ENCODE measurements at places on chromosomes 4 and X.
A peak's percentile ranks its signal among the peaks of the same experiment; 100 is the strongest.

GRCh38 chr4:86451560-86452330 lies 91.9 kb upstream of the MAPK10 start:
- peak; percentile 20 for DNase-seq

DNA sequence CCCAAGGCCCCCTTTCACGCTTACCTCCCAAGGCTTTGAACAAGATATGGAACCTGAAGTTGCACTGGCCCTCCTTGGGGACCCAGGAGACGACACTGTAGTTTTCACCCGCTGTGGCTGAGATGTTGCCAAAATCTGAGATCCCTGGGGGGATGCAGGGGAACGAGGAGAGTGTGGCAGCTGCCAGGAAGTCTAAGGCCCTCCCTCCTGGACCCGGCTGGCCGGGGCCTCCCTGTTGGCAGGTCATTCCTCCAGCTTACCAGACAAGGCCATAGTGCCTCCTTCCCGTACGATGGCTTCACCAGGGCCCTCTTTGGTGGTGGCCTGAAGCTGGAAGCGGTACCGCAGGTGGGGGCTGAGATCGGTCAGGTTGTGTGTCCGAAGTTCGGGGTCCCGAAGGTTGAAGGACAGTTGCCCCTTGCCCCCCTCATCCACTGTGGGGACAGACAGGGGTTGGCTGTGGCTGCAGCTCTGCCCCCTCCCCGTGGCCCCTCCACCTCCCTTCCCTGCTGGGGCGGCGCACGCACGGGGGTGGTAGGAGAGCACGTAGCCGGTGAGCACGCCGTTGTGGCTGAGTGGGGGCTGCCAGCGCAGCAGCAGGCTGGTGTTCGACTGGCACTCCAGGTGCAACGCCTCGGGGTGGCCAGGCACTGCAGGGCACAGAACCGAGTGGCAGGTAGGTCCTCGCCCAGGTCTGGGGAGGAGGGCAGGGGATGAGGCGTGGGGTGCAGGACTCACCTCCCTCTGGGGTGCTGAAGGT lies 21.2 kb downstream of the L1CAM start:
- no peak for DNase-seq

GRCh38 chr4:72283357-72283756 lies 251.6 kb downstream of the NPFFR2 start:
- no peak for DNase-seq

DNA sequence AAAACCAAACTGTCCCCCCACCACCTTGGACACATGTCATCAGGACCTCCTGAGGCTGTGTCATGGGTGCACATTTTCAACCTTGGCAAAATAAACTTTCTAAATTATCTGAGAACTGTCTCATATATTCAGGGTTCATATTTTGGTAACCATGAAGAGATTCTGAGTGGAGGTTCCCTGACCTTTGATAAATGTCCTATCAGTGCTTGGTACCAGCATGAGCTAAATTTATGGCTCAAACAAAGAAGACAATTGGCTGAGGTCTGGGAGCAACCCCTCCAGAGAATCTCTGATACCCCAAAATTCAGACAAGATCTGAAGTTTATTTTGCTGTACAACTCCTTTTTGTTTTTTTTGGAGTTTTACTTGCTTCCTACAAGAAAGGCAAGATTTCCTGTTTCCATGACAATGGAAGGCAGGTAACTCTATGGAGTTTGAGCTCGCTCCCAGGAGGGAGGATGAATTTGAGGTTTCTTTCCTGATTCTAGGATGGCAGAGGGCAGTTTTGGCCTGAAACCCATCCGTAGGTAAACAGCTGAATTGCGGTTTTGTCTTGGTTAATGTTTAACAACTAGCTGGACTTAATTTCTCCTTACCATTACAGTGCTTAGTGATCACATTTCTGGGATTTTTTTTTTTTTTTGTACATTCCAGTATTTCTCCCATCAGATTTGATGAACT lies 14.5 kb downstream of the UGT2B15 start:
- no peak for DNase-seq

- no peak for DNase-seq
Observed at GRCh38 chr4:30930276-30930675, 210.1 kb downstream of the PCDH7 start.

DNA sequence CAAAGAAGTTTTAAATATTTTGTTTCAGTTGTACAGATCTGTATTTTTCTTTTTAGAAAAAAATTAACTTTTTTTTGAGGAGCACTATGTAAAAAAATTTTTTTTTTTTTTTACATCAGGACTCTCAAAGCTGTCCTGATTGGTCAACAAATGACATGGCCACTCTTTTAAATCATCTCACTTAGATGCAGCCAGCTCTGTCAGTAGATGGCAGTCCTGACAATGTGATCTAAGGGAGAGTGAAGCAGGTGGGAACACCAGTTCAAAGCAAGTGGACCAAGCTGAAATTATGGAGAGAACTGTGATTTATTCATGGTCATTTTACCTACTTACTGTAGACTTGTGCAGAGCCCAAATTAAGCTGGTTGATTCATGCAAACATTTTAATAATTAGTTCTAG lies 174.7 kb upstream of the GPRIN3 start:
- peak; percentile 66 for DNase-seq

DNA sequence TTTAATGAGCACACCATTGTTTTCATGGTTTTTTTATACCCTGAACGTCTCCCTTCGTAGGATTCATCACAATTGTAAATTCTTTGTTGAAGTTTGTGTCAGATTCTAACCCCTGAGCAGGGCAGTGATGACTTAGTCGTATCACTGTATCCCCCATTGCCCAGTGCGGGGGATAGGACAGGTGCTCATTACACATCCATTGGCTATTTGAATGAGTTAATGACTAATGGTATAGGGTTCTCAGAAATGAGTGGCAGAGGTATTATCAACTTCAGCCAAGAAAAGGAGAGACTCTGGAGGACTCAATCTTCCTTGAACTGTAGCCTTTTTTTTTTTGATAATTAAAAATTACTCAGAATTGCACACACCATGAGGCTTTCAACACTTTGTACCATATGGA lies 64.6 kb downstream of the SYNPO2 start:
- no peak for DNase-seq

GRCh38 chrX:39808471-39808917 lies 289.3 kb downstream of the BCOR start:
- peak; percentile 56 for DNase-seq

DNA sequence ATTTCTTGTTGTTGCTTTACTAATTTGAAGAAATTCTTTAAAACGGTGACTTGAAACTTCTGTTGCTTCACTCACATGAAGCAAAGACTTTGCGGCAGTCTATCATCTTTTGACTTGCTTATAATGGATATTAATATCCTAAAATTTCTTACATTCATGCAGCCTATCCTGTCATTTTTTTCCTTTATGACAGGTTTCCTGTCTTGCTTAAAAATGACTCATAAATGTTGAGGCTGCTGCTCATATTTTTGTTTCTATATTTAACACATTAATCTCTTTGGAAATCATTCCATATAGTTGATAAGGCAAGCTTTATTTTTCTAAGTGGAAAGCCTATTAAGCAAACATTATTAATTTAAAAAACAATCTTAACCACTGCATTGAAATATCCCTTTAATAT lies 176.6 kb upstream of the GALNTL6 start:
- DNase-seq: no peak

DNA sequence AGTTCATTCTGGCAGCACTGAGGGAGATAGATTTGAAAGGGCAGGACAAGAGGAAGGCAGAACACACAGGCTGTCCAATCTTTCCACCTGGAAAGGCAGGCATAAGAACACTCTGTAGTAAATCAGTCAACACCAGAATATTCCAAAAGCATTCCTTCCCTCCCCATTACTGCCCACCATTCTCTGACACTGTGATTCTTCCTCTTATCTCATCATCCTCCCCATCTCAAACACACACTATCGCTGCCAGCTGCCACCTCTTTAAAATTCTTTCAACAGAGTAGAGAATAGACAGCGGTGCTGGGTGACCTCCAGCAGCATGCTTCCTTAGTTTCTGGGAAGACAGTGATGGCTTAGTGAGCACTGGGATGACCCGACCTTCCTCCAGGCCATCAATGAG lies 53.7 kb upstream of the MYOZ2 start:
- no peak for DNase-seq

GRCh38 chrX:118513120-118513898 lies 17.7 kb downstream of the DOCK11 start:
- no peak for DNase-seq

DNA sequence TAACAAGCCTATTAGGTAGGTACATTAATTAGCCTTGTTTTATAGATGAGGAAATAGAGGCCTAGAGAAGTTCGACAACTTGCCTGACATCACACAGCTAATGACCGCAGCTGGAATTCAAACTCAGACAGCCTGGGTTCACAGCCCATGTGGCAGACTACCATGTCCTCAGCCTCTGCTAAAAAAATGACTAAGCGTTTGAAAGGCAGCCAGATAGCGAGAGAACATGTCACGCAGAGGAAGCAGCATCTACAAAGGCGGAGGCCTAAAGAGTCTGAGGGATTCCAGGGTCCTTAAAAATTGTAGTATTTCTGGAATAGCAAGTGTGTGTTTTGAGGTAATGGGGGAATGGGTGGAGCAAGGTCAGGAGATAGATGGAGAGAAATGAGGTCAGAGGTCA lies 33.2 kb upstream of the BMP15 start:
- DNase-seq: no peak

DNA sequence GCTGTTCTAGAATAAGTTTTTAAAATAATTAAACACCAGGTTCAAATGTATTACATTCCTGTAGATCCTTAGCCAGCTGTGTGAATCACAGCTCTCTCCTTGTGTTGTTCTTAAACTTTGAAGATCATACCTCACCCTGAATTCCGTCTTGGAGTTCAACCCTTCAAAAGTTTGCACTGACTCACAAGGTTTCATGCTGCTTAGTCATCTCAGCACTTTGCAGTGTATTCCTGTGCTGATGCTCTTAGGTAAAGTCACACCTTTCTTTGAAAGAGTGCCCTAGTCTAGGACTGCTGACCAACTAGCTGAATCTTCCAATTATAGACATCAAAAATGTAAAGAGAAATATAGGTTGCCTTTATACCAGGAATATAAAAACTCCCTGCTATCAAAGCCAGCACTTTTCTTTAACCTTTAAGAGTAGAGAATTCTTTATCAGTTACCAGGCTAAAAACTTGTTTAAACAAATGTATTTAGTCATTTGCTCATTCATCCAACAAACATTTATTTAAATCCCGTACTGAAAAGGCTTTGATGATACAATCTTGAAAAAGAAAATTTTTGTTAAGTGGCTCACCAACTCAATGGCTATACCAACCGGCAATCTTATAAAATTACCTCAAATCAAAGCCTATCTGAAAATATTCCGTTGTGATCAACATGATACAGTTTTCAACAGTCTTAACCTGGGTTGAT lies 169.7 kb downstream of the RAP1GDS1 start:
- DNase-seq: peak; percentile 12

DNA sequence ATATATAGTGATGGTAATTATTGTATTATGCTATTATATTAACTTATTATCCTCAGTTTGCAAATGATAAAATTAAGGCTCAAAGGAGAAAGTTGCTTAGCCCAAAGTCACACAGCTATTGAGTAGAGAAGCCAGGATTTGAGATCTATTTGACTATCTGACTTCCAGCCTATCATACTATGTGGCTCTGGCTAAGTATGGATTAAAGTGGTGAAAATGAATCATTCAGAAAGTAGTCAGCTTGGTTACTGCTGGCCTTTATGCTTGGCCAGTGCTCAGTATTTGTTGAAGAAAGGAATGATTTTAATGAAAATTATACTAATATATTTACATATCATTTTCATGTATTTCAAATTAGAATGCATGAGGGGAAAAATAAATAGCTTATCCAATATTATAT lies 219.8 kb downstream of the SHROOM3 start:
- DNase-seq: no peak

- no peak for DNase-seq
Observed at GRCh38 chrX:109954955-109955354, 48.0 kb upstream of the TMEM164 start.

- DNase-seq: no peak
Observed at GRCh38 chr4:78654807-78655206, 103.2 kb downstream of the ANXA3 start.

DNA sequence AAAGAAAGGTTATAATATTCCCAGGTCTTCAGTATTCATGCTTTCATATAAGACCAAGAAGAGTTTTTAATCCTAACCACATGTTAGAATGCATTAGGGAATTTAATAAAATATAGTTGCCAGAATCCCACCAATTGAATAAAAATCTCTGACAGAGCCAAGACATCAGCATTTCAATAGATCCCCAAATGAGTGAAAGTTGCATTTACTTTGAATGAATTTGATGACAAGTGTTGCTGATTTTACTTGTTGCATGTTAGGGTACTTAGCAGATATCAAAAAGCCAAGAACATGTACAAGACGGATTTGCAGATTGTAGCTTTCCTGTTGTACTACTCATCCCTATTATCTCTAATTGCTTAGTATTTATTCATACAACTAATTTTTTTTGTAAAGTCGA lies 39.9 kb upstream of the PRR27 start:
- no peak for DNase-seq

GRCh38 chrX:118734909-118735308 lies 7.5 kb downstream of the IL13RA1 start:
- no peak for DNase-seq

- no peak for DNase-seq
Observed at GRCh38 chrX:103510031-103510430, 9.3 kb downstream of the RAB40A start.

GRCh38 chr4:38609614-38610013 lies 54.4 kb upstream of the KLF3 start:
- no peak for DNase-seq

GRCh38 chrX:105658136-105658535 lies 164.2 kb upstream of the NRK start:
- DNase-seq: peak; percentile 23

GRCh38 chrX:20330545-20330944 lies 63.8 kb upstream of the RPS6KA3 start:
- DNase-seq: no peak

DNA sequence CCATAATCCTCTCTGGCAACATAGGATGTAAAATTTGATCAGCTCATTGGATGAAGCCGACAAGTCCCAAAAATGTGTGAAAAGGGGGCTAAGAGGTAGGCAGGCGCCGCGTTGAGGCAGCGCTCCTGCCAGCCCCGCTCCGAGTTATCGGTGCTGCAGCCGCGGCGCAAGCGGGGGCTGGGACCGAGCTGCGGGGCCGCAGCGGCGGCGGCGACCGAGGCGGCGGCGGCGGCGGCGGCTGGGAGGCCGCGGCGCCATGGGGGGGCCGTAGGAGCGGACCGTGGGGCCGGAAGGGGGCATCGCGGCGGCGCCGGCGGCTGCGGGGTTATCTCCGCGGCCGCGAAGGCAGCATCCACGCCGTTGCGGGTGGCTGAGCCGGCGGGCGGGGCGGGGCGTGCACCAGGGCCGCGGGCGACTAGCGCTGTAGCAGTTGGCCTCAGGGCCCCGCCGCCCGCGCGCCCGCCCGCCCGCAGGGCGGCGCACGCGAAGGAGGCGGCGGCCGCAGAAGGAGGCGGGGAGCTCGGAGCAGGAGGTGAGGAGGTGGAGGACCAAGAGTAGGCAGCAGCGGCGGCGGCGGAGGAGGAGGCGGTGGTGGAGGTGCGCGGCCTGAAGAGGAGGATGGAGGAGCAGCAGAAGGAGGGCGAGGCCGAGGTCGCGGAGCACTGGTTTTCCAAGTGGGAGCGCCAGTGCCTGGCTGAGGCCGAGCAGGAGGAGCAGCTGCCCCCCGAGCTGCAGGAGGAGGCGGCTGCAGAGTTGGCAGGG lies 126.0 kb upstream of the CXorf66 start:
- no peak for DNase-seq

GRCh38 chr4:37797374-37797773 lies 29.1 kb upstream of the PGM2 start:
- DNase-seq: no peak
